ENCODE measurements at places on chromosomes 6 and 20. TPM values are rescaled to one million over a fixed set of nuclear protein-coding genes. Genes with fewer than 3 reads are reported as not detected.

GRCh38 chr20:10330071-10330470, 104.0 kb downstream of the MKKS start:
- DNase-seq, result no peak

GRCh38 chr6:27407153-27407814, 18.7 kb downstream of the ZNF391 start:
- no peak for DNase-seq

DNA sequence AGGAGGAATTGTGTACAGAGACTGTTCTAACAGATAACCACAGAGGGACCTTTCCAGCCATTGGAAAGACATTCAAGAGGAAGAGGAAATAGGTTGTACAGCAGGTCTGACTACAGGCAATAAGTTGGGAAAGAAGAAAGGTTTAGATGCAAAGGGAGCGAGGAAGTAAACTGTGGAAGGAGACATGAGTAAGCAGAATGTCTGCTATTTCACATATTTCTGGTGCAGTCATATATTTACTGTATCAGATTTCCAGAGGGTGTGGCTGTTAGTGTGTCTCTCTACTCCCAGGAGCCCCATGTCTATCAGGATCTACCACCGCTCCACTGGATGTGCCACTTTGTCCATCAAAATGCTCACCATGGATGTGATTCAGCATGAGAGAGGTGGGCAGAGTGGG, 25.9 kb downstream of the MRS2 start:
- DNase-seq, result no peak

GRCh38 chr6:150086026-150086425, 17.1 kb upstream of the ULBP3 start:
- DNase-seq, result no peak

GRCh38 chr20:35305682-35306556, 13.7 kb upstream of the FAM83C start:
- DNase-seq, result no peak

- no peak for DNase-seq
Measured at GRCh38 chr6:129197154-129197553, 314.2 kb downstream of the LAMA2 start.

GRCh38 chr6:7047966-7048365, 59.8 kb upstream of the RREB1 start:
- no peak for DNase-seq

DNA sequence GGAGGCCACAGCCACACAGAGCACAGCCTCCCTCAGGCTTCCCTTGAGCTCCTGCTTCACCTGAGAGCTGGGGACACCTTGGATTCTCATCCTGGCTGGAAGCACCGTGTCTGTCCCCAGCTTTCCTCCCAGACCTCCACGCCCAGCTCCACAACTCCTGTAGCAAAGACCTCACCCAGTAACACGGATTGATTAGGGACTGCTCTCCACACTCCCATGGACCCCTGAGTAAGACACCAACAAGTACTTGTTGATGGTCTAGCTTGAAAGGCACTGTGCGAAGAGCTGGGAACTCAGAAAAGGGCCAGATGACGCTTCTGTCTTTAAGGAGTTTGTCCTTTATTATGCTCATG, 109.6 kb downstream of the DLL1 start:
- no peak for DNase-seq

DNA sequence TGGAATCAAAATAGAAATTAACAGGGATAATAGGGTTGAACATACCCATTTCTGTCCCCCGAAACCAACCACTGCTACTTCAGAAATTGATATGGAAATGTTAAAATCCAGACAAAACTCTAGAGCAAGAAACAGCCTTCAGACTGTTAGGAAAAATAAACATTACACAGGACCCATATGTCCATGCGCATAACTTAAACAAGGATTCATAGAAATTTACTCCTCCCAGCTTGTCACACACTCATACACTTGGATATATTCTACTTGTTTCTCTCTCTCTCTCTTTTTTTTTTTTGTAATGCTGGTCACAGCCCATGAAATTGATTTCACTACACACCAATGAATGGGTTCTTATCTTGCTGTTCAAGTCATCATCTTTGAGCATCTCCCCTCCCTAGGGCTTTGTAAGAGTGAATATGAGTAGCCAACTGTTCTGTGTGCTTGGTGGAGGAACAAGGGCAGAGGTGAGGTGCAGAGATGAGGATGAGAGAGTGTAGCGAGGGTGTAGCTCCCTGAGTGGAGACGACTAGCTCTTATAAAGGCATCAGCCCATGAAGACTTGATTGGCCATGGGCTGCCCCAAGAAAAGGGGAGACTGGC, 61.8 kb upstream of the MLN start:
- no peak for DNase-seq

DNA sequence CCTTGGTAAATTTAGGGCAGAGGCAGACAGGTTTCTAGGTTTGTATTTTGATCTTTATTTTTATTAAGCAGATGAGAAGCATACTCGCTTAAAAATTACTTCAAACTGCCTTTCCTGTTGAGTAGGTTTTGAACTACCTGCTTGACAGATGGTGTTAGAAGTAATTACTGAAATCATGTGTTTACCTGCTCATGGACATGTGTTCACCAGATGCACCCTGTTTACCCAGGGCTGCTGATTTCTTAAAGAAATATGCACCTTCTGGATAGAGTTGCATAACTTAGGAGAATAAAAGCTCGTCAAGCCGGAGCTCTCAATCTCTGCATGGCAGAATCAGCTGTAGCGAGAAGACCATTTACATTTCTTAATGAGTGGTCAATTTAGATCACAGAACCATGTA, 165.1 kb downstream of the CDKAL1 start:
- DNase-seq, result no peak

GRCh38 chr20:63821811-63822210, 9.3 kb downstream of the ZBTB46 start:
- no peak for DNase-seq

DNA sequence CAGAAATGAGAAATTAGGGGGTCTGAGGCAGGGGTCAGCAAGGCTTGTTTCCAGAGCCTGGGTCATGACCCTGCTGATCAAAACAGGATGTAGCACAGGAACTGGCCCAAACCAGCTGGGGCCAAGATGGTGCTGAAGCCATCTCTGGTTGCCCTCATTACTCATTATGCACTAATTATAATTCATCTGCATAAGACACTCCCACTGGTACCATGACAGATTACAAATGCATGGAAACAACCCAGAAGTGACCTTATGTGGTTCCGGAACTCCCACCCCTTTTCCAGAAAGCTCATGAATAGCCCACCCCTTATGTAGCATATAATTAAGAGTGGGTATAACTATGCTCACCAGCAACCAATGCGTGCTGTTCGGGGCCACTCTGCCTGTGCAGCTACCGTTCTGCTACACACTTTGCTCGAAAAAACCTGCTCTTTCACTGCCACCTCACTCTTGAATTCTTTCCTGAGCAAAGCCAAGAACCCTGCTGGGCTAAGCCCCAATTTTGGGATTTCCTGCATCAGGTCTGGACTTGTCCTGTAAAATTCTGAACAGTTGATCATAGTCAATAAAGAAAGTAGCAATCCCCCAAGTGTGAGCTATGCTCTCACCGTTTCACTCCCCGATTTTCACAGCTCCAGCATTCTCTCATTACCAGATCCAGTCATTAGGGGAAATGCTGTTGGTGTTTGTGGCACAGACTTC, 122.3 kb downstream of the WDR27 start:
- DNase-seq, result no peak

DNA sequence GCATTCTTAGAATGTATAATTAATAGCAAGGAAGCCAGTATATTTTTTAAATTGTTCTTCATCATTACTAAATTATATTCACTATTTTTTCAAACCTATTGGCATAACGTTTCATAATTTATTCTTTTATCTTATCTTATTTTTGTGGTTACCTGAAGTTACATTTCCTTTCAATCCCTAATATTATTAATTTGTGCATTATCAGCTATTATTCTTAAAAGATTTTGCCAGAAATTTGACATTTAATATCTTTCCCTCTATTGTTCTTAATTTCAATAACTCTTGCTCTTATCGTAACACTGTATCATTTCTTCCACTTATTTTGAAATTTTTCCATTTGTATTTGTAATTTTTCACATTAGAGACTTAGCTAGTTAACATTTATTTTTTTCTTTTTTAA, 18.4 kb downstream of the OR14J1 start:
- DNase-seq, result no peak

- DNase-seq, result no peak
Measured at GRCh38 chr6:47722194-47722593, 23.8 kb downstream of the ADGRF4 start.

CEP43 gene
- 22.5 TPM for total RNA-seq

ID1 gene
- total RNA-seq, result 363 TPM

AARS2 gene
- 12.0 TPM for total RNA-seq

GABRR1 gene
- total RNA-seq, result 0.11 TPM

NR2E1 gene
- total RNA-seq, result not detected

RFX6 gene
- 1.3 TPM for total RNA-seq

WFDC6 gene
- not detected for total RNA-seq

GPR63 gene
- 1.8 TPM for total RNA-seq

AFG1L gene
- 9.0 TPM for total RNA-seq

TAB2 gene
- 57.7 TPM for total RNA-seq

HLA-DQA2 gene
- not detected for total RNA-seq

HDGFL1 gene
- not detected for total RNA-seq

ECT2L gene
- total RNA-seq, result not detected

CTAGE9 gene
- total RNA-seq, result not detected

SLC22A2 gene
- not detected for total RNA-seq

Data from left colon (tissue), 2 donors.